Prostate gland (tissue), 2 donors: ENCODE measurements at places on chromosomes 7 and 10. TPM values are rescaled to one million over a fixed set of nuclear protein-coding genes. Genes with fewer than 3 reads are reported as not detected.

DNA sequence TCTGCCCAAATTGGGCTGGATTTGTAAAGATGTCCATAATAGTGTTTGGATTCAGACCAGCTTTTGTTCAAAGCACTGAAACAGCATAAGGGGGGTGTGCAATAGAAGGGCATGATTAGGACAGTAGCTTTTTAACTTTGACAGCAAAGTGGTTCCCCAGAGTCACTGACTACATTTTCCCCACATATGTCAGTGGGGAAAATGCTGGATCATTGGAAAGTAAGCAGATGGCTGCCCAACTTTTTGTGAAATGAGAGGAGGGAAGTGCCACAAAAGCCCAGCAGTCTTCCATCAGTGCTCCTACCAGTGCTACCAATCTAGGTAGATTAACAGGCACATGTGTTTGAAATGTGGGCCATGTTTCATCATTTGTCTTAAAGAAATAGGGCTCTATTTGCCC, 162.8 kb downstream of the FZD1 start:
- no peak overlapping the region for H3K4me3 ChIP-seq
- DNase-seq = no peak

Gene TAS2R39
- total RNA-seq = not detected

DNA sequence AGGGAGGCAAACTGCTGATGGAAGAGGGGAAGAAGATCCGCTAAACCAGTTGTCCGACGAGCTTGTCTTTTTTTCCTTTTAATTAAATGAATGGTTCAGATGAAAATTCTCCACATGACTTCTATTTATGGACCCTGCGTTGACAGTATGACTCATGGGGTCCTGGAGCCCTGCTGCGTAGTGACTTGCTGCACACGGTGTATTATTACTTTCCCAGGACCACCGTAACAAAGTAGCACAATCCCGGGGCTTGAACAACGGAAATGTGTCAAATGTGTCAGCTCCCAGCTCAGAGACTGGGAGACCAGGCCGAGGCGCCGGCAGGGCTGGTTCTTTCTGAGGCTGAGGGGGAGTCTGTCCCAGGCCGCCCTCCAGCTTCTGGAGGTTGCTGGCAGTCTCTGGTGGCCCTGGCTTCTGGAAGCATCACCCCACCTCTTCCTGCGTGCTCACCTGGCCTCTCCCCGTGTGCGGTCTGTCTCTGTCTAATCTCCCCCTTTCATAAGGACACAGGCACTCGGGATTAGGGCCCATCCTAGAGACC, 33.8 kb upstream of the MNX1 start:
- H3K4me3 ChIP-seq = no peak overlapping the region
- no peak for DNase-seq
- H3K27ac ChIP-seq = no peak overlapping the region
- no peaks in the 10 kb centered on the region for H3K4me1 ChIP-seq
- H3K36me3 ChIP-seq = no peaks in the 10 kb centered on the region

DNA sequence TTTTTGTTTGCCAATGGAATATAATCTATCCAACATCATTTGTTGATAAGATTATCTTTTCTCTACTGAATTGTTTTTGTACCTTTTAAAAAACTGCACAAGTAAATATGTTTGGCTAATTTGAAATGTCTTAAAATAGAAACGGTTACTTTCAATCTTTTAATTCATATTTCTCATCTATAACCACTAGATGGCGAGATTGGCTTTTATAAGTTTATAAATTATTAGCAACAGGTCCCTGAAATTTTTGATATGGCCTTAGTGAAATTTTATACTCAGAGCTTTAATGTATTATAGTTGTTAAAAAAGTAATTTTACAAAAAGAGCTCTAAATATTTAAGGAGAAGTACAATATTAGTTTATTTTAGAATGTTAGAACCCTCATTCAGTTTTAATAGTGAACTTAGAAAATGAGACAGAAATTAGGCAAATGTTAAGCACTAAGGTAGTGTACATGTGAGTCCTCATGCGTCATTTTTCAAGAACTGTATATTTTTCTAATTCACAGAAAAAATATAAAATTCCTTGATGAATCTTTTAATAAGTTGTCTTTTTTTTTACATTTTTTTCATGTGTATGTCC, 592.5 kb downstream of the ARL4A start:
- no peak for DNase-seq
- H3K4me3 ChIP-seq = no peak overlapping the region
- no peaks in the 10 kb centered on the region for H3K4me1 ChIP-seq
- H3K27ac ChIP-seq = no peak overlapping the region
- H3K27me3 ChIP-seq = no peaks in the 10 kb centered on the region
- H3K36me3 ChIP-seq = no peaks in the 10 kb centered on the region
